Ecto neural progenitor cell (in vitro differentiated cells): ENCODE measurements at places on chromosomes 16 and 17.

GRCh38 chr16:69329369-69330285, 761 bp downstream of the PDF start:
- no peak for DNase-seq

- no peak for DNase-seq
Measured at GRCh38 chr17:76735586-76736348, 1.4 kb downstream of the SRSF2 start.

DNA sequence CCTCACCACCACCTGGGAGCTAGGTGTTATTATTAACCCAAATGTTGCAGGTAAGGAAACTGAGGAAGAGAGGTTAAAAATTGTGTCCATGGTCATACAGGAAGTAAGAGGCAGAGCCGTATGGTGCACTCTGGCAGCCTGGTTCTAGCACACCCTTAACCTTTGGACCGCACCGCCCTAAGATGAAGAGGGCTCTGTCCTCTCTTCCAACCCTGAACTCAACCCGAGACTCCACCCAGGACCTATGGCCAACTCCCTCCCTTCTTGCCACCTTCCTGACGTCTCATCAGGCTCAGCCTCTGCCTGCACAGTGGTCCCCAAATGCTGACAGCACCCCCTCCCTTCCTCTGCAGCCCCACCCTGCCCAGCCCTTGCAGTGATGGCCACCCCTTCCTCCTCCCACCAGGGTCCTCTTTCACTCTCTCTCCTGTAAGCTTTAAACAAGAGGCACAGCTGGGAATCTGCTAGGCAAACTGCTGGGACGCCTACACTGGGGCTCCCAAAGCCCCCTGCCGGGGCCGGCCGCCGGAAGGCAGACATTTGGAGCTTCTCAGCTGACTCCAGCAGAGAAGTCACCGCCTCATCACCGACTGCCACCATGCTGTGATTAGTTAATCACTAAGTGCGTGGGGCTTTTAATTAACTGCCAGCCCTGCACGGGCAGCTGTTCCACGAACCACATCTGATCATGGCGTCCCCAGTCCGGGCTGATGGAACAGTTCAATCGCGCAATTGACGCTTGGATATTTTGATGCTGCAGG, 16.7 kb upstream of the C16orf78 start:
- no peak for DNase-seq

GRCh38 chr16:82628088-82628423, 1.3 kb downstream of the CDH13 start:
- no peak for DNase-seq

GRCh38 chr16:17803625-17804410, 333.1 kb upstream of the XYLT1 start:
- DNase-seq: no peak

DNA sequence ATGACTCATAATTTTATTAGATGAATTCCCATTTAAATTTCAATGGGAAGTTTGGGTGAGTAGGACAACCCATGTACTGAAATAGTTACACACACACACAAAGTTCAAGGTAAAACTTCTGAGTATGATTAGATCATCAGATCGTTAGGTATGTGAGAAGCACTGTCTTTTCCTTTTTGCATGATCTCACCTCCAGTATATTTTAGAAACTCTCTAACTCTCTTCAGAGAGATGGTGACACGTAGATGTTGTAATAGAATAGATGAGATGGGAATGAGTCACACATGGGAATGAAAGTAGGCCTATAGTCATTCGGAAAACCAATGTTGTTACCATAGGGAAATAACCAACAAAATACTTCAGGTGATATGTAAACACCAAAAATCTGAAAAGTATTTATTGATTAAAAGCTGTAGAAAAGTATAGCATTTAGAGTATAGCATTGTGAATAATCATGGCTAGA, 22.2 kb downstream of the KRT23 start:
- no peak for DNase-seq

GRCh38 chr17:40561294-40561870, 3.9 kb downstream of the CCR7 start:
- no peak for DNase-seq

DNA sequence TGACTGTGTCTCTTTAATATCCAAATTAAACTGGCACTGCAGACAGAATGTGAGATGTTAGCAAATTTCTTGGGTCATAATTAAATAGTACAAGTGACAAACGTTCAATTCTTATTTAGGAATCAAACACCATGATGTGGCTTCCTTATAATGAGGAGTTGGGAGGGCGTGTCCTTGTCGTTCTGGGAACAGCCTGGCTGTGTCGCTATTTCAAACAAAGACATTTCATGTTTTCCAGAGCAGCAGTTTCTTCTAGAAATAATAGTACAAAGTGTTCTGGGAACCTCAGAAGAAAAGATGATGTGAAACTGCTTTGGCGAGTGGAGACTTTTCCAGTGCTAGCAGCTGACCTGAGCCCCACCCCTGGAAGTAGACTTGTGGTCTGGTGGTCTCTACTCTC, 301.7 kb upstream of the N4BP1 start:
- no peak for DNase-seq

DNA sequence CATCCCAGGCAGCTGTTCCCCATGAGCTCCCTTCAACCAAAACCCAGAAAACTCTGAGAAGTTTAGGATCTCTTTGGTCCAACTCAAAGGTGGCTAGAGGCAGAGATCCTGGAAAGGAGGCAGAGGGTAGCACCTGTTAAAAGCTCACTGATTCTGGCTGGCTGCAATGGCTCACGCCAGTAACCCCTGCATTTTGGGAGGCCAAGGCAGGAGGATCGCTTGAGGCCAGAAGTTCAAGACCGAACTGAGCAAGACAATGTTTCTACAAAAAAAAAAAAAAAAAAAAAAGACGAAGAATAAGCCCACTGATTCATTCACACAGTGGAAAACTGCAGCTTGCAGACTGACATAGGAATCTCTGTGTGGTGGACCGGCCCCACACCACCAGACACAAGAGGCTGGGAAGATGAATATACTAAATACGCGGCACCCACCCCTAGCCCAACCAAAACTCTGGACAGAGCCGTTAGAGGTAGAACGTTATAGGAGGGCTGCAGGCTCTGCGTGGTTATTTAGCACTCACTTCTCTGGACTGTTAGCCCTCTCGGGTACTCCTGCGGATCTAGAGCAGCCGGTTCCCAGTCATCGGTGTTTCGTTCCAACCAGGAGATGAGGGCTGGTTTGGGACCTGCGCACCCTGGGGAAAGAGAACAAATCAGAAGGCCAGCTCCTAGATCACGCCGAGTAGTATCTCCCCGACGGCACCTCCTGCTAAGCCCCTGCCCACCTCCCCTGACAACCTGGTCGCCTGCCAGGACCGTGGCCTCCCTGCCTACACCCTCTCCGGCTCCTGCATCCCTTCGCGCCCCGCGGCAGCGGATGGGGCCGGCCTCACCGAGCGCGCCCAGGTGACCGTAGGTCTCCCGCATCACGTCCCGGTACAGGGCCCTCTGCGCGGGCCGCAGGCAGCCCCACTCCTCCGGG, 925 bp downstream of the ZNF689 start:
- no peak for DNase-seq

DNA sequence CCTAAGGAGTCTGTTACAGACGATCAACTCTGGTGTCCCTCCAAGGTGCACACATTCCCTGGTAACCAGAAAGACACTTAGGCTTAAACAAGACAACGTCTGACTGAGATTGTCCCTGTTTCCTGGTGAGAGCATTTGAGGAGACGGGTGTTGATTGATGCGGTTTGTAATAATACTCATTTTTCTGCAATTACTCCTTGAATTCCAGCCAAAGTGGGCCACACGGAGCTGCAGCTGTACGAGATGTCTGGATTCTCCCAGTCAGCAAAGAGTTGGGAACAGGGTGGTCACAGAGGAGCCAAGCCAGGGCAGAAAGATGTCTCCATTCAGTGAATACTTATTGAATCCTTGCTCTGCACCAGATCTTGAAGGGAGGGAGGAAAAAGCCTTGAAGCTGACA, 30.9 kb upstream of the CES5A start:
- DNase-seq: no peak

DNA sequence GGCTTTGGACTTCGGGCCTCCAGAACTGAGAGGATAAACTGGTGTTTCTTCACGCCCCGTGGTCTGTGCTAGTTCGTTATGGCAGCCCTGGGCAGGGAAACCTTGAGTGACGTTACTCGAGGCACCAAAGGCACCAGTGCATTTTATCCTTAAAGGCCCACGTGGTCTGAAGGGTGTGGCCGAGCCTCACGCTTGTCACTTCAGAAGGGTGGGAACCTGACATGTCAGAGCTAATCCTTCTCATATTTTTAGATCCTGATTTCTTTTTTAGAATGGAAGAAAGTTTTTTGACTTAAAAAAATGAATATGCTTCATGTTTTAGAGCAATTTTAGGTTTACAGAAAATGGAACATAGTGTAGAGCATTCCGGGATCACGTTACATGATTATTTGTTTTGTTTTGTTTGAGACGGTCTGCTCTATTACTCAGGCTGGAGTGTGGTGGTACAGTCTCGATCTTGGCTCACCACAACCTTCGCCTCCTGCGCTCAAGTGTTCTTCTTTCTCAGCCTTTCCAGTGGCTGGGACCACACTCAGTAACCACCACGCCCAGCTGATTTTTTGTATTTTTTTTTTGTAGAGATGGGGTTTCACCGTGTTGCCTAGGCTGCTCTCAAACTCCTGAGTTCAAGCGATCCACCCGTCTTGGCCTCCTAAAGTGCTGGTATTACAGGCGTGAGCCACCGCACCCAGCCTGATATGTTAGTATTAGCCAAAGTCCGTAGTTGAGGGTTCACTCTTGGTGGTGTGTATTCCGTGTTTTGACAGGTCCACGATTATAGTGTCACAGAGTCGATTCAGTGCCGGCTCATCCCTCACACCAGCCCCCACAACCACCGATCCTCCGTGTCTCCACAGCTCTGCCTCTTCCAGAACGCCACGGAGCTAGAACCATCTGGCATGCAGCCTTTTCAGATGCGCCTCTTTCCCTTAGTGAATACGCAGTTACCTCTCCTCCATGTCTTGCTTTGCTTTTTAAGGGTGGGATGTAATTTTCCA, 47.9 kb downstream of the RAB11FIP3 start:
- DNase-seq: no peak
